ENCODE measurements at places on chromosomes 4 and X.

- peak; percentile 63 for ATAC-seq
These were observed 87.5 kb downstream of the MAMLD1 start for GRCh38 chrX:150450519-150451177.

GRCh38 chr4:87092389-87093141 is 127.9 kb downstream of the KLHL8 start:
- ATAC-seq, result no peak

DNA sequence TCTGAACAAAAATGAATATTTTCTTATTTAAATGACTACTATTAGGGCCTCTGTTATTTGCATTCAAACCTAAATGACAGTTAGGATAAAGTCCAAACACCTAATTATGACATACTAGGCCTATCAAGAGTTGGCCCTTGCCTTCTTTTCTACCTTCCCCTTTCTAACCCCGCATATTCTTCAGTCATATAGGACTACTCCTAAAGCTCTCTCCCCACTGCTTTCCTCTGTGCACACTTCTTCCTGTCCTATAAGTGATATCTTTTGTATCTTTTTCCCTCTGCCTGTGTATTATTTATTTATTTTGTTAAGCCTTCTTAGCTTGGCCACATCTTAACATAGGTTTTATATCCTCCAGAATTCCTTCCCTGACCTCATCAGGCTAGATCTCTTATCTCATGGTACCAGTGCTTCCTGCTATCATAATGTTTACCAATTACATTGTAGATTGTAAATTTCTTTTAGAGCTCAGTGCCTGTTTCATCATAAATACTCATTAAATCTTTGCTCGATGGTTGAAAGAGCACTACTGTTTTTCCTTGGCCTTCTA is 22.5 kb downstream of the ERVMER34-1 start:
- ATAC-seq, result no peak

DNA sequence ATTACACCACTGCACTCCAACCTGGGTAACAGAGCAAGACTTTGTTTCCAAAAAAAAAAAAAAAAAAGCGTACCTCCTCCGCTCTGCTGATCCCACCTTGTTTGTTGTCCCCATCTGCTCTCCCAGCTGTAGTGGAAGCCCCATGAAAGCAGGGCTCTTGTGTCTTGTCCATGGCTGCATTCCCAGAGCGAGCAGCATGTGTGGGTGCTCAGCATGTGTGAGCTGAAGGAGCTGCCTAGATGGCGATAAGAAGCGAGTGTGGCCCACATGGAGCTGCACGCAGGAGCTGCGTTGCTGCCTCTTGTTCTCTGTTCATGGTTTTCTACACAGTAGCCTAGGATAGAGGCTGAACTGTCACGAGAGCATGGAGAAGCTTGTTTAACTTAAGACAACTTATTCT is 12.4 kb downstream of the NSD2 start:
- no peak for ATAC-seq

DNA sequence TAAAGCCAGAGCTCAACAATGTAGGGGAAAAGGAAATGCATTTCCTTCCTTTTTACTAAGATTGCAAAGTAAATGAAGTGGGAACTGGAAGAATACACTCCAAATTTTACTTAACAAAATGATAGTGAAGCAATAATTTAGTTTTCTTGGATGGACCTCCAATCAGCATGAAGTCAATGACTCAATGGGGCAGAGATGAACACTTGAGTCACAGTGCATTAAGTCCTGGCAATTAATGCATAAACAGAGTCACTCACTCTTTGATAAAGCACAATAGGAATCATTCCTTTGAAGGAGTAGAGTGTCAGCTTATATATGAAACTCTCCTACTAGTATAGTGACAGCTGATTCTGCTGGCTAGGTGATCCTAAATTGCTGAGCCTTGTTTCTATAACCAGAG is 66.7 kb upstream of the FRAS1 start:
- no peak for ATAC-seq

GRCh38 chr4:46316215-46316614 is 73.7 kb downstream of the GABRA2 start:
- no peak for ATAC-seq

Data from activated T-helper 17 cell treated with anti-CD3 and anti-CD28 coated beads, Interleukin-2, amount 50 U/mL, for 72 hours (primary cell).